HL-60 (cell line): ENCODE measurements at places on chromosomes 11 and 22.
A peak's percentile ranks its signal among the peaks of the same experiment; 100 is the strongest.

DNA sequence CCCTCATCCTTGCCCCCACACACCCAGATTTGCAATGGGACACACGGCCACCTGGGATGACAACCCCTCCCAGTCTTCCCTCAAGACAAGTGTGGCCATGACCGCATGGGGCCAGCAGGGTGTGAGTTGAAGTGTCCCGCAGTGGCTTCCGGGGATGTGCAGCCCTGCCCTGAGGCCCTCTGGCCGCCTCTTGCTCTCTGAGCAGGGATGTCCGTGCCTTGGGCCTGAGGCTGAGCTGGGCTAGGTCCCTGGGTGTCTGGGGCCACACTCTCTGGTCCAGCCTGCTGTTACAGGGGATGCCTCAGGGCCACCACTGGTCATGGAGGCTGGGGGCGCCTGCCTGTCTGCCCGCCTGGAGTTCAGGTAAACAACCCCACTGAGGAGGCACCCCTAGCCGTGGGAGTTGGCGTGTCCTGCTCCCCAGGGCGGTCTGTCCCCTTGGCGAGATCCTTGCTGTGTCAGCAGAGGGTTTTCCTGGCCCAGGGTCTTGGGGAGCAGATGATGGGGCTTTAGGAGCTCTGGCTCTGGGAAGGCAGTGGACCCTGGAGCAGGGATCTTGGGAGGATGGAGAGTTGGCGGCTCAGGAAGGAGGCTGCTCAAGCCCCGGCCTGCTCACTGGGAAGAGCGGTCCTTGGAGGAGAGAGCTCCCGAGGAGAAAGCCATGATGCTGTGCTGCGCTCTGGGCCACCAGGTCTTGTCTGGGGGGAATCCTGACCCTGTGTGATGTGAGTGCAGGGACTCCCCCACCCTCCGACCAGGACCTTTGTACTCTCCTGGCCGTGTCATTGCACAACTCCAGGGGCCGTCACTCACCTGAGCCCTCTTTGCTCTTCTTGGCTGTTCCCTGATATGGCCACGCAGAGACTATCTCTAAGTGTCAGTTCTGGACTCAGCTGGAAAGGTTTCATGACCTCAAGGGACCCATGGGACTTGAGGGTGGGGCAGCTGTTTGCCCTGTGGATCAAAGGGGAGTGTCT is 67.9 kb downstream of the KCNQ1 start:
- DNase-seq: no peak

- no peak for DNase-seq
Measured at GRCh38 chr11:85844439-85845123, 10.6 kb upstream of the CCDC83 start.

DNA sequence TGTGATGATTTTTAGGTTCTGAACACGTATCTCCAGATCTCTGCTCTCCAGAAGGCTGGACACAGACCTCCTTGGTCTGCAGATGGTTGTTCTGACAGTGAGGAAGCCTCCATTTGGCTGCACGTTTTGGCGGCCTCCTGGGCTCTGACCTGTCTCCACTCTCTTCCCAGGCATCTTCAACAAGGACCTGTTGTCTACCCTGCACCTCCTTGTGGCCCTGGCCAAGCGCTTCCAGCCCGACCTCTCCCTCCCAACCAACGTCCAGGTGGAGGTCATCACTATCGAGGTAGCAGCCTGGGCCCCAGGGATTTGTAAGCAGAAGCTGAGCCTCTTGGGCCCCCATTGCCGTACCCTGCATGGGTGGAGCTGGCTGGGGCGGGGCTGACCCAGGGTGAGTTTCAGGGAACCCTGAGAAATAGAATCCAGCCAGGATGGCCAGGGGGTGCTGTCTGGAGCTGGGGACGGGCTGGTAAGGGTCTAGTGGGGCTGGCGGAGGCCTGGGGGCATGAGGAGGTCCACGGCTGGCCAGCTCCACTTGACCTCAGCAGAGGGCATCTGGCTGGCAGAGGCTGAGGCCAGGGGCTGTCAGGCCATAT is 9.8 kb downstream of the PARVG start:
- no peak for DNase-seq

GRCh38 chr11:66950112-66950535 is 8.1 kb downstream of the PC start:
- DNase-seq: no peak

GRCh38 chr11:15212876-15213275 is 98.2 kb downstream of the INSC start:
- peak; percentile 44 for DNase-seq

- no peak for DNase-seq
Measured at GRCh38 chr11:64276653-64277431, 7.6 kb downstream of the BAD start.

GRCh38 chr11:102762361-102762767 is 18.1 kb downstream of the MMP10 start:
- no peak for DNase-seq

DNA sequence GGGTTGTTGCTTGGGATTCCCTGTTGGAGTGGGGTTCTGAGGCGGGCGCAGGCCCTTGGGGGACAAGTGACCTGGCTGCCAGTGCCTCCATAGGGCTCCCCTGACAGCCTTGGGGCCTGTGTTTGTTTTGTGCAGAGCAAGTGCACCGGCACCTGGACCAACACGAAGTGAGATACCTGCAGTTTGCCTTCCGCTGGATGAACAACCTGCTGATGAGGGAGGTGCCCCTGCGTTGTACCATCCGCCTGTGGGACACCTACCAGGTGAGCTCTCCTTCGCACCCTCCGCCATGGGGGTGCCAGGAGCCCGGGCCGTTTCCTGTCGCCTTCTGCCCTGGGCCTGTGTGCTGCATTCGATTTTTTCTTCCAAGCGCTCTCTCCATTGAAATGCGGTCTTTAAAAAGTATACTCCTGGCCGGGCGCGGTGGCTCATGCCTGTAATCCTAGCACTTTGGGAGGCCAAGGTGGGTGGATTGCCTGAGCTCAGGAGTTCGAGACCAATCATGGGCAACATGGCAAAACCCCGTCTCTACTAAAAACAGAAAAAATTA is 274.6 kb downstream of the TBC1D22A start:
- no peak for DNase-seq

- DNase-seq: no peak
Measured at GRCh38 chr11:106842134-106842533, 176.1 kb downstream of the GUCY1A2 start.

GRCh38 chr22:29877620-29878019 is 5.4 kb upstream of the MTMR3 start:
- DNase-seq: no peak

DNA sequence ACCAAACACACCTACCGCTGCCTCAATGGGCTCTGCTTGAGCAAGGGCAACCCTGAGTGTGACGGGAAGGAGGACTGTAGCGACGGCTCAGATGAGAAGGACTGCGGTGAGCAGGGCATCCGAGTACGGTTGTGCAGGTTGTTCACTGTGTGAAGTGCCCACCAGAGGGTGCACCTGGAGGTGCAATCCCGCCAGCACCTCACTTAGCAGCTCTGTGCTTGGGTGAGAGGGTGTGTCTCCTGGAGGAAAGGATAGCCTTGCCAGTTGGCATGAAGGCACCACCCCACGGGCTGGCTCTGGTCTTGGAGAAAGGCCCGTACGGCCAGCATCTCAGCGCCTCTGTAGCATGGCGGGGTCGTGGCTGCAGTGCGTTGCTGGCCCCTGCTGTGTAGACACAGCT is 39.4 kb downstream of the ST14 start:
- no peak for DNase-seq

GRCh38 chr22:35648066-35649025 is at the start of gene APOL6:
APOL6 (plus strand) TSS chr22:35648446; CDS start chr22:35656426, 7,980 bp downstream.
- DNase-seq: no peak

DNA sequence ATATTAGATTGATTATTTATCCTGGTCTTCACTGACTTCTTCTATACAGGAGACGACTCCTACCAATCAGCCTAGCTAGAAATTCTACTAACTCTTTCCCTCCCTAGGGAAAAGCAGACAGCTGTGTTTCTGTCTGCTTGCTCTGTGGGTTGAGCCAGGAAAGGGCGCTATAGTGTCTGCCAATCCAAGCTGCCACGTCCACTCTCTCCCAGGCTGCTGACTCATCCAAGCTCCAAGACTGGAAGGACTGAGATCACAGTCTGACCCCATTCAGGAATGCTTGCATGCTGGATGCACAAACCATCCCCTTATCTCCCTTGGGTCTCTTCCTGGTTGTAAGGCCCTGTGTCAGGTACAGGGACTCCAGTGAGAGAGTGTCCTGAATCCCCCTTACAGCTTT is 955.6 kb downstream of the OPCML start:
- no peak for DNase-seq

- no peak for DNase-seq
Measured at GRCh38 chr11:12188548-12189317, 78.3 kb downstream of the MICAL2 start.

DNA sequence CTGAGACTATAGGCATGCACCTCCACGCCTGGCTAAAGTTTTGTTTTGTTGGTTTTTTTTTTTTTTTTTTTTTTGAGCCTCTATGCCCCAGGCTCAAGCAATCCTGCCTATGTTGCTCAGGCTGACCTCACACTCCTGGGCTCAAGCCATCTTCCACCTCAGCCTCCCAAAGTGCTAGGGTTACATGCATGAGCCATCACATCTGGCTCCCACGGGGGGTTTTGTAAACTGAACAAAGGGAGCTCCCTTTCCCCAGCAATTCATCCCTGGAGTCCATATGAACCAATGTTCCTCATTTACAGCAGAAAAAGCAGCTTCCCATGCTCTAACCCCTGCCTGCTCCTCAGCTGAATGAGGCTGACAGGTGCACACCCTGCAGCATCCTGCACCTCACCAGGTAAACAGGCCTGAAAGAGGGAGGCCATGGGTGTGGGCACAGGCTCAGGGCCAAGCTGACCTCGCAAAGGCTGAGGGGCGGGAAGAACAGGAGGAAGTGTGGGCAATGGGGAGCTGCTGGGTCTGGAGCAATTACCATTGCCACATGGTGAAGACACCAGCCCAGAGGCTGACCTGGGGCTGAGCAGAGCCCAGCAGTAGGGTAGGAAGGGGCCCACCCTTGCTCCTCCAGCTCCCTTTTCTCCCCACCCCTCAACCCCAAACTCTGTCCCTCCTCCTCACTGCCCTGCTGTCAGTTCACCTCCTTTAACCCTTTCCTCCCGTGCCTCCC is 58.2 kb downstream of the RBX1 start:
- peak; percentile 98 for DNase-seq

GRCh38 chr11:3119141-3119821 is 45.8 kb downstream of the OSBPL5 start:
- DNase-seq: no peak

DNA sequence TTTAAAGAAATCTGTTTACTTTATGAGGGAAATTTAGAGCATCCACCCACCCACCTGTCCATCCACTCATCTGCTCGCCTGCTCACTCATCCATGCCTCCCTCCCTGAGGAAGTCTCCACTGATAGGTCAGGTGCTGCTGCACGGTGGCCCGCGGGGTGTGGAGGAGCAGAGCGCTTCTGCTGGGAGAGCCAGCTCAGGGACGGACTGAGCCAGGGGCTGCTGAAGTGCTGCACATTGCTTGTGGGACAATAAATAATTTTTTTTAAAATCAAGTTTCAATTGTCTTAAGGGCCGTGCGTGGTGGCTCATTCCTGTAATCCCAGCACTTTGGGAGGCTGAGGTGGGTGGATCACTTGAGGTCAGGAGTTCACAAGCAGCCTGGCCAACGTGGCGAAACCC is 148.9 kb downstream of the TBC1D22A start:
- no peak for DNase-seq

- peak; percentile 36 for DNase-seq
Measured at GRCh38 chr11:94477624-94478023, 16.0 kb downstream of the MRE11 start.

- DNase-seq: no peak
Measured at GRCh38 chr22:42596863-42597530, 17.7 kb downstream of the POLDIP3 start.

- no peak for DNase-seq
Measured at GRCh38 chr11:72773291-72773690, 20.6 kb downstream of the STARD10 start.

DNA sequence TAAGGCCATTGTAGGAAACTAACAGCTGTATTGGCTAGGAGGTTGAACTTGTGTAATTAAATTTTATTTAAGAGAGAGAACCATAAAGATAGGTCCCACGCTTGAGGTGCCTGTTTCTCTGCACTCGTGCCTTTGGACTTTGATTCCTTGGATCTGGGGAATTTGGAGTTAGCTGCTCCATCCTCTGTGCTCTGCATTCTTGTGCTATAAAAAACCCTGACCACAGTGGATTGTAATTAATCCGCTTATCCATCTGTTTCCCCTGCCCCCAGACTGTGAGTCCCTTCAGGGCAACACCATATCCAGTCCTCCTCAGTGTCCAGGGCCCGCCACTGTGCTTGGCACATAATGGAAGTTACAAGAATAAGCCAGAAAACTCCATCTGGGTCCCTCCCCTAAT is 169.8 kb downstream of the SPON1 start:
- no peak for DNase-seq

- peak; percentile 61 for DNase-seq
Measured at GRCh38 chr22:39318507-39319283, 728 bp downstream of the RPL3 start.

DNA sequence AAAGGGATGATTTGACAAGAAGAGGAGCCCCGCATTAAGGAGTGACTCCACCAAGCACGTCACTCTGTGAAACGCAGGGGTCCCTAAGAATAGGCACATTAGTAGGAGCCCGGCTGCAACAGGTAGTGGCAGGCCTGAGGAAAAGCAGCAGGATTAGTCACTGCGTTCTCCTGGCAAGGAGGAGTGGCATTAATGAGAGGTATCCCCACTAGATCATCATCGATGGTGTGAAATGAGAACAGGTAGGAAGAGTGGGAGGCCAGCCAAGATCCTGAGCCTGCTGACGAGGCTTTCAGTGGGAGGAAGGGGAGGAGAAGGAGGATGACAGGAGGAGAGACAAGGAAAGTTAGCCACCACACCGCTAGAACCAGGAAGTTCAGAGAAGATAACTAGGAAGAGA is 38.6 kb downstream of the NRXN2 start:
- no peak for DNase-seq

- no peak for DNase-seq
Measured at GRCh38 chr11:69627551-69627950, 13.4 kb upstream of the CCND1 start.
